Brain microvascular endothelial cell (primary cell): ENCODE measurements at places on chromosomes 4 and X.
A peak's percentile ranks its signal among the peaks of the same experiment; 100 is the strongest.

GRCh38 chr4:176052744-176053143, 12.9 kb upstream of the WDR17 start:
- DNase-seq: no peak

DNA sequence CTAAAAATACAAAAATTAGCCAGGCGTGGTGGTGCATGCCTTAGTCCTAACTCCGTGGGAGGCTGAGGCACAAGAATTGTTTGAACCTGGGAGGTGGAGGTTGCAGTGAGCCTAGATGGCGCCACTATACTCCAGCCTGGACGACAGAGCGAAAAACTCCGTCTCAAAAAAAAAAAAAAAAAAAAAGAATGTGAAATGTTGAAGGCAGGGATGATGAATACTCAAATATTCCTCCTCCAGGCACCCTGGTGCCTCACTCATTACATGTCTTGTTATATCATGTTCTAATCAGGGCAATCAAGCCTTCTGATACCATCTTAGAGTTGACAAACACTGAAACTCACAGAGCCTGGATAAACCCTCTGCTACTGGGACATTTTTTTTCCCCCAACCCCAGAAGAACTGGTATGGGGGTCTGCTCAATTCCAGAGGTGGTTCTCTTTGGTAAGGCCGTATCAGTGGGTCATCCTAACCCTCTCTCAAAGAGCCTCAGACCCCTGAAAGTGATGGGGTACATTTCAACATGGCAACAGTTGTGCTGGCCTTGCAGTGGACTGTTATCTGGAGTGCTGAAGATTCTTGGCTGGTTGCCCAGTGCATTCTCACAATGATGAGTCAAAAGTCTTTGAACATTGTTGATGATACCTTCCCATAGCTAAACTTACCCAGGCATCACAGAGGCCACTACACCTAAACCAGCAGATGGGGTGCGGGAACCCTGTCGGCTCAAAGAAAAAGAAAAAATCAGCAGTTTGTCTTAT, 2.4 kb upstream of the SH3KBP1 start:
- peak; percentile 90 for DNase-seq

- DNase-seq: no peak
Measured at GRCh38 chr4:102862016-102862415, 6.8 kb upstream of the CISD2 start.

DNA sequence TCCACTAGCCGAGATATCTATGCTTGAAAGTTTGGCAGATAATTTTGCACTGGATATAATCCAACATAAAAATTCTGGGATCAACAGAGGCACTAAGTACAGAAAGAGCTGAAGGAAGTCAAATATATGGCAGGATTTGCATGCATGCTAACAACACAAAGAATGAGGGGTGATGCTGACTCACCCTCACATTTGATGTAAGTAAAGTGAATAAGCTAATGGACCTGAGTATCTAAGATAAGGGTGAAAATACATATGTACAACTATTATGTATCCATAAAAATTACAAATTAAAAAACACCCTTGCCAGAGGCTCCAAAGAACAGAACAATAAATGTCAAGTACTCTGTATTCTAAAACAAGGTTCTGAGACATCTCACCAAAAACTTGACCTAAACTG, 63.8 kb upstream of the PRDX4 start:
- no peak for DNase-seq

DNA sequence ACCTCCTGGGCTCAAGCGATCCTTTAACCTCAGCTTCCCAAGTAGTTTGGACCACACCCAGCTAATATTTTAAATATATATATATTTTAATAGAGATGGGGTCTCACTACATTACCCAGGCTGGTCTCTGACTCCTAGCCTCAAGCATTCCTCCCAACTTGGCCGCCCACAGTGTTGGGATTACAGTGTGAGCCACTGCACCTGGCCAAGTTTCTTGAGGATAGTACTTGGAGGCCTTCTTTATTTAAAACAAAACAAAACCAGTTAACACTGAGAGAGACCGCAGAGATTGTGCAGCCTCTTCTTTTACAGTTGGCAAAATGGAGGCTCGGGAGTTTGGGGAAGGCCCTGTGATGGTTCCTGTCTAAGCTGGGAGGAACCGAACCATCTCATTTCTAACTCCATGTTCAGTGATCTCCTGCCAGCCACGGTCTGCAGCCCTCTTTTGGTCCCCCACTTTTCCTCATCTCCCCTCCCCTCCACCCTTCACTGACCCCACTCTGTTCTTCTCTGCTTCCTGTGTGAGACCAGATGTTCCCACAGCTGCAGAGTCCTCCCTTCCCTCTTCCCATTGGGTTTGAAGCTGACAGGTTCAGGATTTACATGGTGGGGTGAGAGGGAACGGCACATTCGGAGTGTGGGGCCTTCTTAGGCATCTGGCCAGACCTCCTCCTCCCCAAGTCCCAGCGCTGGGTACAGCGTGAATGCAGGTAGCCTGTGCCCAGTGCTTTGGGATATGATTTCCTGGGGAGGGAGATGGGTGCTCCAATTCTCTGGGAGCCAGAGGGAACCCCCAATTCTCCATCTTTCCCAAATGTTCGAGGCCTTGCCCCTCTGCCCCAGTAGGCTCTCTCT, 1.4 kb upstream of the SORCS2 start:
- DNase-seq: no peak

DNA sequence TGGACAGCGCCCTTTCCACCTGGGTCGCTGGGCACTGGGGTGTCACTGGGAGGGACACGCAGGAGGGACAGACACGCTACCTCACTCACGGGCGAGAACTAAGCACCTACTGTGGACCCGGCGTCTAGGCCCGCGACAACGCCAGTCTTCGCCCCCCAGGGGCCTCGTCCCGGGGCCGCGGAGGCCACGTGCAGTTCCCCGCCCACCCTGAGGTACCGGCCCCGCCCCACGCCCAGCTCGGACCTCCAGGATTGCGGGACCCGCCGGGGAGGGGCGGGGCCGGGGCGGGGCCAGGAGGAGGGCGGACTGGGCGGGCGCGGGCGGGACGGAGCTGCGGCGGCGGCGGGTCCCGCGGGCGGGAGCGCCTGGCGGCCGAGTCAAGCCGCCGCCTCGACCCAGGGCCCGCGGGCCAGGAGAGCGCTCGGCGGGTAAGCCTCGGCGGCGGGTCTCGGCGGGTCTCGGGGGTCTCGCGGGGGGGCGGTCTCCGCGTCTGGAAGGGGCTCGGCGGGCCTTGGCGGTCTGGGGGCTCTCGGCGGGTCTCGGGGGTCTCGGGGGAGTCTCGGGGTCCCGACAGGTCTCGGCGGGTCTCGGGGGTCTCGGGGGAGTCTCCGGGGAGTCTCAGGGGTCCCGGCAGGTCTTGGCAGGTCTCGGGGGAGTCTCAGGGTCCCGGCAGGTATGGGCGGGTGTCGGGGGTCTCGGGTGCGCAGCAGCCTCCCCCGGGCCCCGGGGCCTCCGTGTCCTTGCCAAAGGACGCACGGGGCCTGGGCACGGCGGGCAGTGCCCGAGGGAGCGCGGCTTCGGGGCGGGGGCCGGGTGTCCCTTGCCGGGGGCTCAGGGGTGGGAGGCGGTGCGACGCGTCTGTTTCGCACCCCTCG, at the start of gene SH3BP2:
TSS of gene SH3BP2 (plus strand) at position 375 of the 875 bp plus-strand sequence. CDS start 27,533 bp downstream, outside the sequence.
- DNase-seq: no peak

DNA sequence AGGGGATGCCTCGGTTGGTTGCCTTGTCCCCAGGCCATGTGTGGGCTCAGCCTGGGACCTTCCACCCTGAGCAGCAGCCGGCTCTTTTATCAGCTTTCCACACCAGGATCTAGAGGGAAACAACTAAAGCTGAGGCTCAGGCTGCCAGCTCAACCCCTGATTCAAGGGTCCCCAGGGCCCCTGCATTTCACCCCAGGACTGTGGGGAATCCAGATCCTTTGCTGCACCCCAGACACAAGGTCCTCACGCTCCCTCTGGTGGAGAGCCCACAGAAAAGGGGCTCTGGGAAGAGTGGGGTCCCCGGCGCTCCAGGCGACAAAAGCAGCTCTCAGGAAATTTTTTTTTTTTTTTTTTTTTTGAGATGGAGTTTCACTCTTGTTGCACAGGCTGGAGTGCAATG, 64.3 kb downstream of the ZFYVE28 start:
- no peak for DNase-seq

GRCh38 chr4:29277381-29277780, 1442.8 kb upstream of the PCDH7 start:
- DNase-seq: peak; percentile 36

GRCh38 chr4:143658336-143658735, 42.1 kb downstream of the FREM3 start:
- DNase-seq: no peak

DNA sequence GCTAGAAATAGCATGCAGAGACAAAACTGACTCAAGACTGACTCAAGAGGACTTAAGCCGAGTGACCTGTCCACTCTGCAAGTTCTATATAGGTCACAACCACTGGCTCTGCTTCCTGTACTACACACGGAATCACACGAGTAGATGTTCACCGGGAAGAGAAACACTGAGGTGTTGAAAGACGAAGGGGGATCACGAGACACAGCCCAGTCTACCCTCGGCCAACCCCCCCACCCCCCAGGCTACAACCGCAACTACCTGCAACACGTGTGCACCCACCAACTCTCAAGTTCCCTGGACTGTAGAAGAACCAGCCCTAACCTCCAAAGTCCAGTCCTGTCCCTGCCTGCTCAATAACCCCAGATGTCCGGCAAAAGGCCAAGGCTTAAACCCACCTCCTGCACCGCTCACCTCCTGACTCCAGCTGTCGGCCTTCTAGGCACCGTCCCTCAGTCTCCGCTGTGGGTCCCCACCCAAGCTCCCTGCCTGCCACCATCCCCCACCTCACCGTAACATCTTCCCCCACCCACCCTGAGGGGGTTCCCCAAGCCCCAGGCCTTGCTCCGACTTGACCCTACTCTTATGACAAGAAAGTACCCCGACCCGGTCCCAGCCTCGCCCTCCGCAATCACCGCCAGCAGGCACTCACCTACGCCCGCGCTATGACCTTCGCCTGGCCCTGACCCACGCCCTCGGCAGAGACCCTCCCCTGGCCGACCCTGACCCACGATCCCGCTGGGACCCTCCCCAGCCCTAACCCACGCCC, 739 bp downstream of the GAK start:
- DNase-seq: peak; percentile 21

- peak; percentile 6 for DNase-seq
Measured at GRCh38 chrX:53356186-53356585, 66.3 kb downstream of the SMC1A start.

- DNase-seq: no peak
Measured at GRCh38 chr4:34633241-34633640, 1611.1 kb downstream of the ARAP2 start.

GRCh38 chrX:10030570-10030969, 63.4 kb downstream of the CLDN34 start:
- DNase-seq: peak; percentile 81

DNA sequence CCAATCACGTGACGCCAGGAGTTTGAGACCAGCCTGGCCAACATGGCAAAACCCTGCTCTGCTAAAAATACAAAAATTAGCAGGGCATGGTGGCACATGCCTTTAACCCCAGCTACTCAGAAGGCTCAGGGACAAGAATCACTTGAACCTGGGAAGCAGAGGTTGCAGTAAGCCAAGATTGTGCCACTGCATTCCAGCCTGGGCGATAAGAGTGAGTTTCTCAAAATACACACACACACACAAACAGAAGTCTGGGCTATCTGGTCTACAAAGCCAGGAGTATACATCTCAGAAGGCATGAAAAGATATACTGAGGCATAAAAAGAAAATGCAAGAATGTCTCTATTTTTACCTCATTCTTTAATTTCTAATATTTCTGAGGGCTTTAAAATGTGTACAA, 11.3 kb downstream of the YTHDC1 start:
- DNase-seq: no peak

- no peak for DNase-seq
Measured at GRCh38 chrX:36443007-36443406, 523.5 kb downstream of the CFAP47 start.

DNA sequence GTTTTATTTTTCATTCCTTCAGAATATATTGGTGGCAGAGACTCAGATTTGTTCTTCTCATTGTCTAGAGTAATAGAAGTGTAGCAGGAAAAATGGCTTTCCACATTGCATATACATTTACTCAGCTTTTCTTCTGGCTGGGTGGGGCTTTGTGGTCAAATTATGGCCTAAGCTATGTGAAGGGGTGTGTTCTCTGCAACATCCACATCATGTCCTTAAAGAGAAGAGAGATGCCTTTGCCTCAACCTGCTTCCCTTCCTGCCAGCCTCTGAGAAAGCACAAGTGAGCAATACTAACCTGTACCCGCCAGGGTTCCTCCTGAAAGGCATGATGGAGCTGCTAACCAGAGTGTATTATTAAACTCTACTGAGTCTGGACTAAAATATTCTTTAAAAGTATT, 695.6 kb upstream of the FAM241A start:
- DNase-seq: no peak
